Epithelial cell of proximal tubule (primary cell): ENCODE measurements at places on chromosomes 3 and 15. TPM values are rescaled to one million over a fixed set of nuclear protein-coding genes. Genes with fewer than 3 reads are reported as not detected.

The ZNF860 gene
- 0.29 and 3.2 TPM in 2 replicates for total RNA-seq

GRCh38 chr3:127209155-127209839 is 16.4 kb downstream of the PRR23E start:
- DNase-seq: no peak

- DNase-seq: no peak
Measured at GRCh38 chr15:93474728-93475127, 385.7 kb upstream of the RGMA start.

GRCh38 chr15:39478996-39479395 is 101.9 kb upstream of the THBS1 start:
- DNase-seq: no peak
